Cardiac septum (tissue), 1 donor: ENCODE measurements at places on chromosomes 13 and 19. TPM values are rescaled to one million over a fixed set of nuclear protein-coding genes. Genes with fewer than 3 reads are reported as not detected.

ZNF625 gene
- total RNA-seq = 3.1 TPM

KL gene
- total RNA-seq = 1.9 TPM

PEAK3 gene
- total RNA-seq = 0.19 TPM

CERS4 gene
- 24.1 TPM for total RNA-seq

- no peak for DNase-seq
These were observed 108.8 kb downstream of the KCTD15 start for GRCh38 chr19:33905473-33905936.

GRCh38 chr13:77810430-77810829, 108.2 kb downstream of the EDNRB start:
- no peak for DNase-seq

GRCh38 chr19:2546128-2547032, 70.5 kb downstream of the GADD45B start:
- peak; percentile 89 for DNase-seq

DNA sequence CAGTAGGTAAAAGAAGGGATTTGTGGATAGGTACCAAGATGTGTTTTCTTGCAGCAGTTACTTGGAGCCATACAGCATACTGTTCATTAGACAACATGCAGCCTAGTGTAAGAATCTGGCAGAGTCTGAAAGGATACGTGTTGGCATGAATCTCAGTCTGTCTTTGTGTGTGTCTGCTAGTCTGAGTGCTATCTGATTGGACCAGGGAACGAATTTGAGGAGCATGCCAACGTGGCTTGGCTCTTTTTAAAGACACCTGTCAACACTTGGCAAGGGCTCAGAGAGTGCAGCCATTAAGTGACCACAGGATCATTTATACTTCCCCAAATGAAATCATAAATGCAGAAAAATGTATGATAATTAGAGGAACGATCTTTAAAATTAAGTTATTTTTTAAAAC, 27.6 kb upstream of the ATXN8OS start:
- peak; percentile 62 for DNase-seq

DNA sequence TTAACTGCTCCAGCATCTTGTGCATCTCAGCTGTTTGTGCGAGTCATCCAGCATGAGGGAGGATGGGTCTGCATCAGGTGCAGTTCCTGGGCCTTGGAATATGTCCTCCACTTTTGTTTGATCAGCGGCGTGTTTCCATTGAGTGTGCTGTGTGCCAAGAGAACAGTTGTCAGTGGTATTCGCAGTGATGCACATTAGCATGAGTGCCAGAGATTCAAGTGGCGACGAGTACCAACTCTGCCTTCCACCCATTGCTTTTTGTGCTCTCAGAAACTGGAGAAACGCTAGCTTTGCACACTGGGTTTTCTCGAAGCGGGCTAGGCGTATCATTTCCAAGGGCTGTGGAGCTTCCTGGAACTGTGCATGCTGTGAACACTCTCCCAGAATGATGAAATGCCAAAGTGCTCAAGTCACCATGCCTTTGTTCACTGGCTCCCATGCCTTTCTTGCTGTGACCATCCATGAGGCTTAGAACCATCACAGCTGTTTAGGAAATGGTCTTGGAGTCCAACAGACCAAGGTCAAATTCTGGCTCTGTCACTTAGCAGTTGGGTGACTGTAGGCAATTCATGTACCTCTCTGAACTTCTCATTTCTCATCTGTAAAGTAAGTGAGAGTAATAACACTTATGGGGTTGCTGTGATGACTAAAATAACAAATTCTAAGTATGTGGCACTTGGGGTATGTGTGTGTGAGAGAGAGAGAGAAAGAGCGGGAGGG, 18.4 kb downstream of the LRCH1 start:
- no peak for DNase-seq

GRCh38 chr19:48543121-48543710, 8.8 kb upstream of the SULT2B1 start:
- no peak for DNase-seq

GRCh38 chr19:2509096-2509495, 33.2 kb downstream of the GADD45B start:
- DNase-seq = no peak

- DNase-seq = no peak
These were observed 2.0 kb downstream of the PALM start for GRCh38 chr19:710767-711166.

DNA sequence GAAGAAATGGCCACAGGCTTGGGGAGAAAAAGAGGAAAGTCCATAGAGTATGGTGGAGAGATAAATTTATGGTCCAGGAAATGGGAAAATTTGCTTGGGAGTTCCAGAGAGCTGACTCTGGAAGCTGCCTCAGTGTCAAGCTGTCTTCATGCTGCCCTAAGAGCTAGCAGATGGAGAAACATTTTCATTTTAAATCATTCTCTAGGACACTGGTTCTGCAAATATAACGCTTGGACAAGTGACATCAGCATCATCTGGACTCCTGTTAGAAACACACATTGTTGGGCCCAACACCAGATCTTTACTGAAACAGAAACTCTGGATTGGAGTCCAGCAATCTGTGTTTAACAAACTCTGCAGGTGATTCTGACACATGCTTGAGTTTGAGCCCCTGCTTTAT, 592.0 kb upstream of the KLF12 start:
- DNase-seq = no peak

GRCh38 chr19:11254666-11255065, 7.7 kb downstream of the DOCK6 start:
- DNase-seq = no peak

DNA sequence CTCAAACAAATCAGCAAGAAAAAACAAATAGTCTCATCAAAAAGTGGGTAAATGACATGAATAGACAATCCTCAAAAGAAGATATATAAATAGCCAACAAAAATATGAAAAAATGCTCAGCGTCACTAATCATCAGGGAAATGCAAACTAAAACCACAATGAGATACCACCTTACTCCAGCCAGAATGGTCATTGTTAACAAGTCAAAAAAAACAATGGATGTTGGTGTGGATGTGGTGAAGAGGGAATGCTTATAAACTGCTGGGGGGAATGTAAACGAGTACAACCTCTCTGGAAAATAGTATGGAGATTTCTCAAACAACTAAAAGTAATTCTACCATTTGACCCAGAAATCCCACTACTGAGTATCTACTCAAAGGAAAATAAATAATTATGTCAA, 239.2 kb upstream of the RFC3 start:
- DNase-seq = no peak

GRCh38 chr13:94061301-94061700, 418.2 kb downstream of the DCT start:
- no peak for DNase-seq
